ENCODE measurements at places on chromosomes 1 and 21. TPM values are rescaled to one million over a fixed set of nuclear protein-coding genes. Genes with fewer than 3 reads are reported as not detected.

- no peak for DNase-seq
These were observed 96.5 kb downstream of the KIF14 start for GRCh38 chr1:200524092-200524491.

GRCh38 chr1:108780937-108781574 is 34.6 kb downstream of the STXBP3 start:
- no peak for DNase-seq

DNA sequence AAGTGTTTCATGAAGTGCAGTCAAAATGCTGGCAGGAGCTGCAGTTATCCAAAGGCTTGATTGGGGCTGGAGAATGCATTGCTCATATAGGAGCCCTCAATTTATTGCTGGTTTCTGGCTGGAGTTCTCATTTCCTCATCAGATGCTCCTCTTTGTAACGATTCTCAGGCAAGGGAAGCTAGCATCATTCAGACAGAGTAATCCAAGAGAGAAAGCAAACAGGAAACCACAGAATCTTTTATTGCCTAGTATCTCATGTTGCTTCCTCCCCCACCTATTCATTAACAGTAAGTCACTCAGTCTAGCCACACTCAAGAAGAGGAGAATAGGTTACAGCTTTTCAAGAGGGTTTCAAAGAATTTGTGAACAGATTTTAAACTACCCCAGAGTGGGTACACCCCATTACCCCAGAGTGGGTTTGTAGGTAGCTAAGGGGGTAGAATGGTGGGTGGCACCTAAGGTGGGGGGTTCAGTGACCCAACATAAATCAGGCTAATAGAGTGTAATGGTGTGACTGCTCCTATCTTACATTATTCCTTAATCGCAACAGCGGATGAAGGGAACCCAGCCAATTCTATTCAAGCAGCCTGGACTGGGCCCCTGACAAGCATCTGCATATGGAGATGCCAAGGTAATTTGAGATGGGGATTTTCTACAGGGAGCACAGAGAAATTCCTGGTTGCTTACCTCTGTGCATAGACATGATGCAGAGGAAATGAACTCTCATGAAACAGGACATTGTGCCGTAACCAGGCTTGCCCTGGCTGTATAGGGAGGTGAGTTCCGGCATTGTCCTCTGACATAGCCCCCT is 67.1 kb downstream of the KCNJ15 start:
- DNase-seq, result no peak

DNA sequence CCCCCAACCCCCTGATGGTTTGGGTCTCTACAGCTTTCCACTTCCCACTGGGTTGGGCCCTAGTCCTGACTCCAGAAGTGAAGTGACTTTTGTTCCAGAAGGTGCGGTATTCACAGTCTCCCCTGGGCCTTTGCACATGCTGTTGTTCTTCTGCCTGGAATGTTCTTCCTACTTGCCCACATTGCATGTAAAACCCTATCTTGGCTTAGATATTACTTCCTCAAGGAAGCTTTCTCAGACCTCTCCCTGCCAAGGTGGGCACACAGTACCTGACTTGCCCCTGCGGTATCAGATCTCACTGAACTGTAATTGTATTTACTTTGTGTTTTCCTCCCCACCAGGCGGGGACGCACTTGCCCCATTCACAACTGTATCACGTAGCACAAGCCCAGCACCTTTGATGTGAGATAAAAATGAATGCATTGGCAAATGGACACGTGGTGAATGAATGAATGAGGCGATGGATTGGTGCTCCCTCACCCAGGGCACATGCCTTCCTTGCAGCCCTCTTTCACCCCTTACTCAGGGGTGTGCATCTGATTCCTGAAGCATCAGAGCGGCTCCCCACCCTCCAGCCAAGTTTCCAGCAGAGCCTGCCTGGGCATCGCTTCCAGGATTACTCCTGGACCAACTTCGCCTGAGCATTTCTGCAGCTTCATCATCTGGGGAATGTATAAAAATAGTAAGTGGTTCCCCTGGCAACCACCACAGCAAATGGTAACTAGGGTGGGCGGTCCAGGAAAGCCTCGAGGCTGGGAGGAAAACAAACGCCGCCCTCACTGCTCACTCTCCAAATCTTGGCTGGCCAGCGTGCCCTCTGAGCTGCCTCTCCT is 19.8 kb downstream of the NENF start:
- no peak for DNase-seq

DNA sequence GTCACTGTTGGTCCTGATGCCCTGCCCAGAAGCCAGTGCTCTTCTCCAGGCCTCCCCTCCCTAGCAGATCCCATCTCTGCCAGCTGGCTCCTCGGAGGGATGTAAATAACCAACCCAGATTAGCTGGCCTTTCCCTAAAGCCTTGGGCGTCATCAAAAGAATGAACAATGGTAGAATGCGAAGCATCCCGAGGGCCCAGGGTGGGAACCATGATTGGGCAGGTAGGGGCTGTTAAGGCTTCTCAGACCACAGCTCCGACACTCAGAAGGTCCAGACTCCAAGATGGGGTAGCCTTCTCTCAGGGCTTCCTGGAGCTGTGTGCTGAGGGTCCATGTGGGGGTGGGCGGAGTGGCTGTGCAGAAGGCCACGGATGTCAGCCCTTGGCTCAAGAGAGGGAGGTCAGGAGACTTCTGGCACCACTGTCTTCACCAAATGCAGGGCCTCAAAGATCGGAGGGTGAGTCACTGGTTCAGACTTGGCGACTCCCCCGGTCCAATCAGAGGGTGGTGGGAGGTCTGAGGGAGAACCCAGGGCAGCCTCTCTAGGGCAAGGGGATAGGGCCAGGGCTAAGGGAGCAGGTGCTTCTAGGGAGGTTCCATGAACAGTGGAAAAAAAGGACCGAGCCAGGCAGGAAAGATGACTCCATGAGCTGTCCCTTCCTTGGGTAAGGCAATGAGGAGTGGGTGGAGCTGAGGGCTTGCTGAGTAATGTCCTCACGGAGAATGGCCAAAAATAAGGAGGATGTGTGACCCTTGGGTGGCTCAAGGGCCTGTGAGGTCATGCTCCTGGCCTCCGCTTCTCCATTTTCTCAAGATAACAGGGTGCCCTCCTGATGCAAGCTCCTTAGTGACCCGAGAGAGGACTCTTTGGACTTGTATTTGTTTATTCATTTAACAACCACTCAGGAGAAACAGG is 58.4 kb upstream of the EPS8L3 start:
- DNase-seq, result no peak

GRCh38 chr1:155004352-155005075 is 1.9 kb downstream of the ZBTB7B start:
- DNase-seq, result no peak

Gene SPATA46
- total RNA-seq, result not detected

Gene ZBTB8A
- total RNA-seq, result 0.11 TPM
